ENCODE measurements at places on chromosomes 1 and 21.

DNA sequence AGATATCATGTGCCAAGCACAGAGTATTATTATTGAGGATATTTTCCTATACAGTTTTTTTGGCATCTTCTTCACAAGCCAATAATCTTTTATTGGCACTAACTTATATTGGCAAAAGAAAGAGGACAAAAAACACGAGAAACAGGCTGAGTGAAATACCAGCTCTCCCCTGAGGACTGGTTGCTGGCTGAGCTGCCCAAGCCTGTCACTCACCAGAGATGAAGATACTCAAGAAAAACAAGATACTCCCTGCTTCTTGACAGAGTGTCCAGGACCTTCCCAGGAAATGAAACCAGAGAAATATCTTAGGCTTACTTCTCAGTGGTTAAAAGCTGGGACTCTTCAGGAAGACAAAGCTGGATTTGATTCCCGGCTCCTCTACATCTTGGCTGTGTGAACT is 35.9 kb upstream of the ATP1B1 start:
- DNase-seq: no peak

DNA sequence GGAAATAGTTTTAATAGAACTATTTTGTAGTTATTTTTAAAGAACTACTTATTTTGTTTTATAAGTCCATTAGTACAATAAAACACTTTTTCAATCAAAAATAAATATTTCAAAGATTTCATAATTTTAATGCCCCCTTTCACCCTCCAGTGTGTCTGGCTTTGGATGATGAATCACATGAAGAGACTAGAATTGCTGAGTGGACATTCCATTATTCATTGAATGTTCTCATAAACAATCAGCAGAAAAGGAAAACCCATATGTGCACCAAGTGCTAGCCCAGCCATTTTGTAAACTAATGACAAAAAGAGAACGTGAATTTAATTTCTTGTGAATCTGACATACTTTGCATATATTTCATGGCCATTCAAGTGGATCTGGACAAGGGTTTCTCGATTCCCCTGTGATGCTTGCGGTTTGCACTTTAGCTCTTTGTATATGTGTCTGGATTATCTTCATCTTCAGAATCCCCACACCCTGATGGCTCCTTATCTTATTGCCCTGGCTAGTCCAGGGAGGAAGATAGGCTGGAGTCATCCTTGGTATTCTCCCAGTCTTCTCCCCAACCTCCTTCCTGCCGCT is 20.7 kb upstream of the CHIA start:
- no peak for DNase-seq

DNA sequence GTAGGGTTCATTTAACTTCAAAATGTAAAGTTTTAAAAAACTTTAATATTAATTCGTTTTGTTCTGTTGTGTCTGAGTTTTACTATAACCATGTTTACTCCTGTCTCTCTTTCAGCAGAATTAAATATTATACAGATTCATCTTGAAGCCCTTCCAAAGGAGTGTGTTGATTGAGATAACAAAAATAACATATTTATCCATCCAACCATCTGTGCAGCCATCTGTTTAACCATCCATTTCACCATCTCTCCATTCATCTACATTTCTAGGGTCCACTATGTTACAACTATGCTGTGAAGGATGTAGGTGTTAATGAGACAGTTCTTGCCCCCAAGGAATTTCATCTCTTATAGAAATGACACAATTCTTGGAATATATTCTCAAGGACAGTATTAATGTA is 36.0 kb upstream of the GNG12 start:
- no peak for DNase-seq

GRCh38 chr21:42657676-42658319 is 4.4 kb downstream of the PDE9A start:
- no peak for DNase-seq

DNA sequence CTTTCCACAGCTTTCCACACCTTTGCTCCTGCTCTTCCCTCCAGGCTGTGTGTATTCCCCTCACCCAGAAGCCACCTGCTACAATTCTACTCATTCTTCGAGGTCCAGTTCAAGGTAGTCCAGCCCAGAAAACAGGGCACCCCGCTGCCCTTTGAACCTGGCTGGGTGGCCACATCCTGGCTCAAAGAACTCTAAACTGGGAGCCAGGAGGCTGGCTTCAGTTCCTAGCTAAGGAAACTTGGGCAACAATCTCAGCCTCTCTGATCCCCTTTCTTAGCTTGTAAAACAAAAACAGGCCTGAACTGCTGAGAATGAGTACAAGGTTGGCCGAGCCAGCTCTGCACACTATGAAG is 4.7 kb downstream of the EDN2 start:
- no peak for DNase-seq

GRCh38 chr1:163668472-163668871 is 346.7 kb downstream of the NUF2 start:
- DNase-seq: peak; percentile 32

DNA sequence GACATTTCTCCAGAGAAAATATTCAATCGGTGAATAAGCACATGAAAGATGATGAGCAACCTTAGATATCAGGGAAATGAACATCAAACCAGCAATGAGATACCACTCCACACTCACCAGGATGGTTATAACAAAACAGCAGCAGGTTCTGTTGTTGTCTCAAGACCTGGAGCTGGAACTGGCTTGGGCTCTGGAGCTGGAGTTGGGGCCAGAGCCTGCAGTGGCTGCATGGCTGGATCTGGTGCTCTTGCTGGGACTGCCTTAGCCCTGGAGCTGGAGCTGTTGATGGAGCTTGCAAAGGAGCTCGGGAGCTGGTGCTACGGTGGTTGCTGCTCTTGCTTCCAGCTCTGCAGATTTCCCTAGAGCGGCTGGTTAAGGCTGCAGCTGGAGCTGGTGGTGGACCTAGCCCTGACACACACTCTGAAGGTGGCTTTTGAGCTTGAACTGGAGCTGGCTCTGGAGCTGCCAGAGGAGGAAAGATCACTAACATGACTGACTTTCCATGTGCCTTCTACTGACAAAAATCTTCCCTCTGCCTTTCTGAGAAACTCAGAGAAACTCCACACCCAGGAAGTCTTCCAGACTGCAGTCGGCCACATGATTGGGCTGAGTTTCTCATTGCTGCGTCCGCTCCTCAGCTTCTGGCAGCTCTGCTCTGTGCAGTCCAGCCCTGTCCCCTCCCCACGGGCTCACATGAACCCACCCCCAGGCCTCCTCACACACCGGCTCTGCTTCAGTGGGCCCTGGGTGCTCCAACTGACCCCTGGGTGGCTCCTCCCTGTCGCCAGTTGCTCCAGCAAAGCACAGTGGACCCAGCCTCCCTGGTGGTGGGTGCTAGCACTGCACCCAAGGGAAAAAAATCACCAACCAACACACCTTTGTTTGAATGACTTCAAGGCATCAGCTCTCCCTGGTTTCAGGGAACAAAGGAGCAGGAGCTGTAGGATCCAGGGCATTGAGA is 139.1 kb upstream of the FMN2 start:
- no peak for DNase-seq

GRCh38 chr1:229815076-229815475 is 189.0 kb downstream of the URB2 start:
- no peak for DNase-seq
